ENCODE measurements at places on chromosomes 7 and 10.

DNA sequence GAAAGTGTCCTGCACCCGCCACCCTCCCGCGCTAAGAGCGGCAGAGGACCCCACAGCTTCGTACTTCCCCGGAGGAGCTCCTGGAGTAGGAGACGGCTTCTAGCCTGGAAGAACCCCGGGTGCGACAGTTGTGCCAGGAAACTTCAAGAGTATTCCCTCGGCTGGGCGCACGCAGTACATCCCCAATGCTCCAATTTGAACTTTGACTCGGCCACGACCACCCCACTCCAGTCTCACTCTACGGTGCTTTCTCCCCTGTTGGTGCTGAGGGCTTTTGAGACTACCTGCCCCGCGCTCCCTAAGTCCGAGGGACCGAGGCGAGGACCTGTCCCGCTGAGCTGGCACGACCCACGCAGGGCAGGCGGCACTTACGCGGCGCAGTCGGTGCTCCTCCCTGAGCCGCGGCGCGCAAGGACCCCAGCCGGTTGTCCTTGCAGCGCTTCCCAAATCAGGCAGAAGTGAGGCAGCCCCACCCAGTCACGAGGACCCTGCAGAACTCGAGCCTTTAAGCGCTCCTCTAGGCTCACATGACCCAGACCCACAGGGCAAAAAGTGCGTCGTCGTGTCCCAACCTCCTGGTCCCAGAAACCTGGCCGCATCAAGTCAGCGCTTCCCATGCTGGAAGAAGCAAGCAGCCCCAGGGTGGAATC, at the start of gene CPVL:
TSS of gene CPVL (minus strand) at position 481 of the 650 bp plus-strand sequence. CDS start 25,476 bp downstream, outside the sequence.
- peak; percentile 46 for DNase-seq

- DNase-seq = no peak
Observed at GRCh38 chr10:118672766-118673715, 77.6 kb upstream of the PRLHR start.

GRCh38 chr10:132184816-132185593, 1.7 kb upstream of the DPYSL4 start:
- DNase-seq = peak; percentile 64

- DNase-seq = no peak
Observed at GRCh38 chr7:142375710-142376313, 118.0 kb upstream of the PRSS58 start.

GRCh38 chr7:105971845-105972244, 8.8 kb downstream of the CDHR3 start:
- DNase-seq = no peak

GRCh38 chr10:108404155-108404554, 1239.6 kb upstream of the SORCS1 start:
- DNase-seq = no peak

DNA sequence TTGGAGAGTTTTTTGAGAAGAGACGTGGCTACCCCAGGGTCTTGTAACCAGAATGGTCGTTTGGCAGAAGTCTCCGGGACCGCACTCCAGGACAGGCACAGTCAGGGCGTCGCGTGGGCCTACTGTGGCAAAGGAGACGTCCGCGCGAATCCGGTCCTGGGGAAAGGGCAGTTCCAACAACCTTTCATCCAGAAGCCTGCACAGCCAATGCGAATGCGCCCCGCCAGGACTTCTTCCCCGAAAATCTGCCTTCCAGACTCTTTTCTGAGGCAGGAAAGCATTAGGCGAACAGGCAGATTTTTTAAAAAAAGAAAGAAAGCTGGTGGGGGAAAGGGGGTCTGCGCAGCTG, 2.0 kb downstream of the HPSE2 start:
- DNase-seq = no peak

GRCh38 chr7:116863936-116864500, 1.6 kb downstream of the CAPZA2 start:
- no peak for DNase-seq

GRCh38 chr7:80584778-80585177, 53.7 kb upstream of the CD36 start:
- DNase-seq = no peak

- DNase-seq = no peak
Observed at GRCh38 chr7:108296911-108297310, 159.3 kb downstream of the NRCAM start.

DNA sequence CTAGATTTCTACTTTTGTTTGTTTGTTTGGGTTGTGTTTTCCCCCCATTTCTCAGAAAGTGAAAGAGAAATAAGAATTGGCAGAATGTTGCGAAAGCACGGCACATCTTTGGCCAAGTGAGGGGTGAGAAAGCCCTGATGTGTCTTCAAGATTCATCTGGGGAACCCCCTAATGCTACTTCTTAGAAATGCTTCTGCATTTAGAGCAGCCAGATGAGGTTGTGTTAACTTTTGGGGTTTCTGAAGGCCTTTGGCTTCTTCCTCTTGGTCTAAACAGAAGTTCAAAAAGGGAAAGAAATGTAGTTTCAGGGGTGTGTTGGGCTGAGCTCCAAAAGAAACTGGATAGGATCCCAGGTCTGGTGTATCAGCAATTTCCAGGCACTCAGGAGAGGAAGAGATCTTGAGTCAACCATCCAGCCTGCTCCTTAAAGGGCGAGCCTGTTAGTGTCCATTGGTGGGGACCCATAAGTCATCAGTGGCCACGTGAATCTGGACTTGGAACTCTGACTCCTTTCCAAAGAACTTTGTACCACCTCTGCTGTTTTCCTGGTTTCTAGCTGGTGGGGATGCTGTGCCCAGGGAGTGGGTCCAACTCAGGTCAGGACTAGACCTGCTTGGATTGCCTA, 6.5 kb downstream of the DUSP5 start:
- no peak for DNase-seq

- DNase-seq = no peak
Observed at GRCh38 chr7:16650266-16650665, 4.3 kb downstream of the BZW2 start.

GRCh38 chr7:100604976-100605911, 3.1 kb downstream of the PCOLCE start:
- no peak for DNase-seq

DNA sequence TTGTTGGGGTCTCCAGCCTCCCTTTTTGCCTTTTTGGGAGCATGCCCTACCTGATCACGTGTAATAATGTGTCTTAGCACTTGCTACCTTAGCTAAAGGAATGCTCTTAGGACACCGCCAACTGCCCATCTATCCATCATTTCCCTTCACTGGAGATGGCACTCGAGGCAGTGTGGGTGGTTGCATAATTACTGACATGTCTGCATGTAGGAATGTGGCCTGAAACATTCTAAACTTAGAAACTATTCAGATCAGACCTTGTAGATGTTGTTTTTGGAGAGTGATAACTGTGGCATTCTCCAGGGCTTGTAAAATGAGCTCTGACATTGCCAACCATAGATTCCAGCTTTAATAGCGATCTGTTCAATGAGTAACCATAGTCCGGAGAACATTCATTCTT, 365.8 kb downstream of the BBS9 start:
- DNase-seq = no peak

DNA sequence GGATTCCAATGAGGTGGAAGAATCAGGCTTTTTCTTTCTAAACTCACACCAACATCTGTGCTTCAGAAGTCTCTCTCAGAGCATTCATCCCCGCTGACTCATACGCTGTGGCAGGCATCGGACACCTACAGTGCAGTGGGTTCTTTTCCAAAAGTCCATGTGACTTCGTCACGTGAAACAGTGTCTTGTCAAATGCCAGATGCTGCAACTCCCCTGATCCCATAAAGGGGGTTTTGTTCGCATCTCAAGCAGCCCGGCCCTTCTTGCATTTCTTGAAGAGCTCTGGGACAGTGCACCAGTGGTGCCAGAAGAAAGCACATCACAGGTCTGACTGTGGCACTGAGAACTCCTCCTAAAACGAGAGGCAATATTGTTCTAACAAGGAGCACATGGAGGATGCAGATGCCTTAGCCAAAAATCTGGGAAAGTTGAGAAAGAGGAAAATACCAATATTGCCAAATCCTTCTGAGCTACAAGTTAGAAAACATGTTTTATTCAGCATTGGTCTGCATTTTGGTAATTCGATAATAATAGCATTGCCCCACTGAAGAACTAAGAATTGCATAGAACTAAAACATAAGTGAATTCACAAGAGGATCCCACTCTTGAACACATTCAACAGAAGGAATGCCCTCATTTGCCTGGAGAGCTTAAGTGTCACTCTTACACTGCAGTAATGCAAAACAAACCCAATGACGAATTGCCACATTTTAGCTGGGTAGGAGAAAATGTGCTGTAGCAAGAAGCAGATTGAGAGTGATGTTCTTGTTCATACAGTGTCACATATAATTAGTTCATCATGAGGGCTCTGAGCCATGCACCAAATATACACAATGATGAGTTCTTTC, 204.4 kb downstream of the CXCL12 start:
- no peak for DNase-seq

- DNase-seq = no peak
Observed at GRCh38 chr7:68207676-68208075, 1211.0 kb downstream of the TYW1 start.

GRCh38 chr10:527416-527815, 162.1 kb downstream of the DIP2C start:
- DNase-seq = no peak

DNA sequence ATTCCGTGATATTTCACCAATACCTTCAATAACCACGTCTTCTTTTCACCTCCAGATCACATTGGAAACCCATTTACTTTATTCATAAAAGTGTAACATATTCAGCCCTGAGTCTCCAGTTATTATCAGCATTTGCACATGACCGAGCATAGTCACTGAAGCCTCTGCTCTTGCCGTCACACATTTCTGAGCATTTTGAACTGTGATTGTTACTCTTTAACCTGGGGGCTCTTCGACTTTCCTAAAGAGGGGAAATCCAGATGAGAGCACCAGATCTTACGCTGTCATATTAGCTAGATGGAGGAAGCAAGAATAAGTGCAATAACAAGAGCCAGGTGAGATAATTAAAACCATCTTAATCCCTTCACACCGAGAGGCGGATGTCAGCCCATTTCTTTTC, 260.0 kb upstream of the NRP1 start:
- DNase-seq = no peak

DNA sequence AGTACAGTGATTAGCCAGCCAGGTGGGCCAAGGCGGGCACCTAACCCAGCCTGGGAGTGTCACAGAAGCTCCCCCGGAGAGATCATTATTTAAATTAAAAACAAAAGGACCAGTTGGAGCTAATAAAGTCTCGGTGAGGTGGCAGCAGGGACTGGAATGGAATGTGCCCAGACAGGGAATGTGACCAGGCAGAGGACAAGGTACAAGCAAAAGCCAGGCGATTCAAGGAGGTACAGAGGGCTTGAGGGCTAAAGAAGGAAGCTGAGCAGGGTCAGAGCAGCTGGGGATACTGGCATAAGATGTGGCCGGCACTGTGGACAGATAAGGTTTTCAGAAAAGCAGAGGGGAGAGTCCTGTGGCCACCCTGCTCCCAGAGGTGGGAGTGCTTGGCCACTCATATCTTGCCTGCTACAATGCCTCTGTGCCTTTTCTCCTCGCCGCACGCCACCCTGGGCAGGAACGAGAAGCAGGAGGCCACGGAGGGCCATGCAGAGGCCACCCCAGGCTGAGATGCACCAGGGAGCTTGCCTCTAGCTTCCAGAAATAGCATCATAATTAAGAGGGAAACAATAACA, 13.2 kb downstream of the TMEM273 start:
- no peak for DNase-seq

- no peak for DNase-seq
Observed at GRCh38 chr7:139284252-139284896, 53.3 kb downstream of the UBN2 start.

DNA sequence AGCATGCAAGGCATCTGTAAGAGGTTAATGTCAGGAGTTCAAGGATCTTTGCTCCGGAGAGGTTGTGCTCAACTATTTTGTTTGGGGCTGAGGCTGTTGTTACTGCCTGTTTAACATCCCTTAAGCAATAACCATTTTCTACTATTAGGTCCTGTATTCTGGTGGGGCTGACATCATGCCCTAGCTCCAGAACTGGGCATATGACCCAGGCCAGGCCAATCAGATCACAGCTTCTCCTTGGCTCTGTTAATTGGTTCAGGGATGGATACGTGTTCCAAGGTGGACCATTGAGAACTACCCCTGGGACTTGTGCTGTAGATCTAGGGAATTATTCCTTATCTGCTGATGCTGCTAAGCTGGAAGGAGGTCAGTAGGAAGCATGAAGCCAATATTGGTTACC, 67.0 kb downstream of the SYPL1 start:
- no peak for DNase-seq

DNA sequence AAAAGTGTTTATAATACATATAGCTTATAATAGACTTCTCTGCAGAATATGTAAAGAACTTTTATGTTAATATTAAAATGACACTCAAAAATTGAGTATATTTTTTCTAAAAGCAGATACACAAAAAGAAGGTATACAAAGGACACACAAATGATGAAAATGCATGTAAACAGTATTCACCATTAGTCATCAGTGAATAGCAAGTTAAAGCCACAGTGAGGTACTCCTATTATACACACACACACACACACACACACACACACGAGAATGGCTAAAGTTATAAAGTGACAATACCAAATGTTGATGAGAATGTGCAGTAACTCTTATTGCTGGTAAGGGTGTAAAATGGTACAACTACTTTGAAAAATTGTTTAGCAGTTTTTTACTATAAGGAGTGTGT, 92.9 kb downstream of the ITGB1 start:
- no peak for DNase-seq
